Astrocyte of the cerebellum (primary cell): ENCODE measurements at places on chromosomes 12 and 14.
A peak's percentile ranks its signal among the peaks of the same experiment; 100 is the strongest.

DNA sequence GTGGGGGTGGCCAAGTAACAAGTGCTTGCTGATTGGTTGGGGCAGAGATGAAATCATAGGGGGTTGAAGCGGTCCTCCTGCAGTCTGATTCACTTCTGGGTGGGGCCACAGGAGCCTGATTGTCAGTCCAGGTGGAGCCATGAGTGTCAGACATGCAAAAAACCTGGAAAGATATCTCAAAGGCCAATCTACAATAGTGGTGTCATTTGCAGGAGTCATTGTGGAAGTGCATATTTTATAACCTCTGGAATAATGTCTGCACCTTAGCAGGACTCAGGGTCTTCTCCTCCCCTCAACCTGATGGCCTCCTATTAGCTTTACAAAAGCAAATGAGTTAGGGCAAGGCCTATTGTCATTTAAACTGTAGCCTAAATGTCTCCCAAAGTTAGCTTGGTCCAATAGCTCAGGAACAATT lies 241.4 kb downstream of the NUAK1 start:
- DNase-seq: no peak

DNA sequence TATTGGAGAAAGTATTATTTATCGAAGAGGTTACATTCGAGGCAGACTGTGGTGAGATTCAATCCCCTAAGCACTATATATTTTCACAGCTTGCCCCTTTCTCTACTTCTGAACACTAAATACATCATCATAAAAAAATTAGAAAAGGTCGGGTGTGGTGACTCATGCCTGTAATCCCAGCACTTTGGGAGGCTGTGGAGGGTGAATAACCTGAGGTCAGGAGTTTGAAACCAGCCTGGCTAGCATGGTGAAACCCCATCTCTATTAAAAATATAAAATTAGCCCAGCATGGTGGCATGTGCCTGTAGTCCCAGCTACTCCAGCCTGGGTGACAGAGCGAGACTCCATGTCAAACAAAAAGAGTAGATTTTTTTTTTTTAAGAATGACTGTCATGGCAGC lies 70.6 kb upstream of the MYF6 start:
- DNase-seq: no peak

- DNase-seq: no peak
These were observed 145.3 kb downstream of the SSPN start for GRCh38 chr12:26340649-26341048.

GRCh38 chr14:51539571-51540037 lies 112.1 kb upstream of the FRMD6 start:
- DNase-seq: peak; percentile 77

GRCh38 chr12:131163189-131163738 lies 209.6 kb downstream of the ADGRD1 start:
- DNase-seq: no peak

DNA sequence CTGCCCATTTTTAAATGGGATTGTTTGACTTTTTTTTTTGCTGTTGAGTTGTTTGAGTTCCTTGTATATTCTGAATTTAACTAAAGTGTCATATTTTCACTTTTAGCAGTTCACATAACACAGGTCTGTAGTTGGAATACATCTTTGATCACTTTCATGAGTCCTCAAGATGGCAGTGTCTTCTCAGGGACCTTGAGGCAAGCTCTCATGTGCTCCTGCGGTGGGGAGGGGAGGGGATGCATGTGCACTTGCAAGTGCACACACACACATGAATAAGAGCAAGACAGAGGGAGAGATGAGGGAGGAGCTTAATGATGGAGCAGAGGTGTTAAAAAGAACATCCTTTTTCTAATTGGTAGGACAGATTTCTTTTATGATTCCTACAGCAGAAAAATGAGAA lies 291.4 kb upstream of the OR4E1 start:
- no peak for DNase-seq

DNA sequence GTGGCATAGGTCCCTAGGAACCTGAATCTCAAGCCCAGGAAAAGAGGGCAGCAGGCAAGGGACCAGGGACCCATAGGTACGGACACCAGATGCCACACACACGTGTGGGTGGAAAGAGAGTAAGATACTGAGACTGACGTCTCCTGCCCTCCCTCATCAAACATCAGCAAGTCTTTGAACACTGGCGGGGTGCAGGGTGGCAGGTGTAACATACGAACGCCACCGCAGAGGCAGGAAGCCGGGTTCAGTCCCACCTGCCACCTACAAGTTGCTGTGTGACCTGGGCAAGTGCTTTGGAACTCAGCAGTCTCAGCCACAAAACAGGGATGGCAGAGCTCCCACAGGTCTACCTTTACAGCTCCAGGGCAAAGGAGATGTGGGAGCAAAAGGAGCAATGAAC lies 11.1 kb downstream of the ACTN1 start:
- no peak for DNase-seq

GRCh38 chr12:75848431-75848925 lies 183.1 kb downstream of the PHLDA1 start:
- no peak for DNase-seq

DNA sequence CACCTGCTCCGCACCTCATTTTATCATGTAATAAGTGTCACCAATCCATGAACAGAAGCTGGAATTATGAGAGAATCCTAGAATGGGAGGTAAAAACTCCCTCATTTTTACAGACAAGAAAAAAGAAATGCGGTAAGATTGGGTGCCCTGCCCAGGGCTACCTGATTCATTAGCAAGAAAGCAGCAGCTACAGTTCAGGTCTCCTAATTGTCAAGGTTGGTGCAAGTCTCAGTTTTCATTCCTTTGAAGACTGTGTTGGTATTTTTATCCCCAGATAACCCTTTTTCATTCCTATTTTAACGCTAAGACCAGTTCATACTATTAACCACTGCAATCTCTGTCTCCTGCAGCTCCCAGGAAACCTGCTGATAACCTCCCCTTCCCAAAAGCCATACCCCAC lies 6.9 kb downstream of the DUSP6 start:
- no peak for DNase-seq

DNA sequence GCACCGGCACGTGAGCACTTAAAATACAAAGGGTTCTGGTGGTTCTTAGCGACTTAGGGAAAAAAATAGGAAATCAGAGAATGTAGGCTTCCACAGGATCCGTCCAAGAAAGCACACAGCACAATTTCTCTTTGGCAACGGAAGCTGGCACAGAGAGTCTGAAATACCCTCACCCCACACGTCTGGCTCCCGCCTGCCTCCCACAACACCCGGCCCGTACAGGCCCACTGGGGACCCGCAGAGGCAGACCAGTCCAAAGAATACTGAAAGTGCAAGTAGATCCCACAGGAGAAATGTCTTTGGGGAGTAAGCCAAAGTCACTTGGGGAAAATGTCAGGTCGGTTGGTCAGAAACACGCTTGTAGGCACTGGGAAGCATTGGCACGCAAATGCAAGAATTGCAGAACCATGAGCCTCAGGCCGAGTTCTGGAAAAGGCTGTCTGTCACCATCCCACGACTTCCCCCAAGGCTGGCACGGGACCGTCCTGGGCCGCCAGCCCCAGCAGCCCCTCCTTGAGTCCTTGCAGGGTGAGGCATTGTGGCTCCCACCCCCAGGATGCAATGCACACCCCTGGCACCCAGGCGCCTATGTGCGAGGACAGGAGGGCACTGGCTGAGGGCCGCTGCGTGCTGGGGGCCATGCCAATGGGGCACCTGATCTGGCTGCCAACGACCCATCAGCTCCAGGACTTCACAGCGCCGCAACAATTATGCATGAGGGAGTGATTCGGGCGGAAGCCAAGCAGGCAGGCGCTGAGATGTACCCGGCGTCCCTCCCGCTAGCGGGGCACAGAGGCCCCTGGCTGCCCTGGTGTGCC lies 29.7 kb downstream of the CHGA start:
- no peak for DNase-seq

DNA sequence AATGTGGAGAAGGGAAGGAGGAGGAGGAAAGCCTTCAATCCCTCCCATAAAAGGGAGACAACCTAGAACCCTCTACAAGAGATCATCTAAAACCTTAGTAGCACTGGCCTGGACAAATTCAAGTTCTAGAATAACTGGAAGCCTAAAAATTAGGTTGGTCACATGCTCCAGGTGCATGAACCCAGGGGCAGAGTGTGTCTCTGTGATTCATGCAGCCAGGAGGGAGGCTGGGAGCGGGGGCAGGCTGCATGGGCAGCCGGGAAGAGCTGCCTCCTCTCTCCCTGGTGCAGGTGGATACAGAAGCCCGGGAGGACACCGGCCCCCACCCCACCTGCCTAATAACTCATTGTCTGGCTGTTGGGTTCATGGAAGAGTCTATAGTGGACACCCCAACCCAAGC lies 38.6 kb downstream of the CCDC85C start:
- no peak for DNase-seq

DNA sequence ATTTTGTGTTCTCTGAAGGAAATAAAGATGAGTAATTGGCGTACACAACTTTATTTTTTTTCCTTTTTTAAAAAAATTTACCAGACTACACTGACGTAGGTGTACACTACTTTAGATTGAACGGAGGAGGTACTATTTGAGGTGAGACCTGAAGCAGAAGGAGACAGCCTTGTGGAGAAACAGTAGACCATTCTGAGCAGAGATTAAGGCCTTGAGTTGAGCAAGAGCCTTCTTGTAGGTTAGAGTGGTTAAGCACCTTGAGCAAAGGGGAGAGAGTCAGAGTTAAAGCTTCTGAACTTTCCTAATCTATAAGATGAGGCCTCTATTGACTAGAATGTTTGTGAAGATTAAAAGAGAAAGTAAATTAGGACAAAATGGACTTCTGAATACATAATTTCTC lies 2.5 kb downstream of the LEMD3 start:
- DNase-seq: no peak

DNA sequence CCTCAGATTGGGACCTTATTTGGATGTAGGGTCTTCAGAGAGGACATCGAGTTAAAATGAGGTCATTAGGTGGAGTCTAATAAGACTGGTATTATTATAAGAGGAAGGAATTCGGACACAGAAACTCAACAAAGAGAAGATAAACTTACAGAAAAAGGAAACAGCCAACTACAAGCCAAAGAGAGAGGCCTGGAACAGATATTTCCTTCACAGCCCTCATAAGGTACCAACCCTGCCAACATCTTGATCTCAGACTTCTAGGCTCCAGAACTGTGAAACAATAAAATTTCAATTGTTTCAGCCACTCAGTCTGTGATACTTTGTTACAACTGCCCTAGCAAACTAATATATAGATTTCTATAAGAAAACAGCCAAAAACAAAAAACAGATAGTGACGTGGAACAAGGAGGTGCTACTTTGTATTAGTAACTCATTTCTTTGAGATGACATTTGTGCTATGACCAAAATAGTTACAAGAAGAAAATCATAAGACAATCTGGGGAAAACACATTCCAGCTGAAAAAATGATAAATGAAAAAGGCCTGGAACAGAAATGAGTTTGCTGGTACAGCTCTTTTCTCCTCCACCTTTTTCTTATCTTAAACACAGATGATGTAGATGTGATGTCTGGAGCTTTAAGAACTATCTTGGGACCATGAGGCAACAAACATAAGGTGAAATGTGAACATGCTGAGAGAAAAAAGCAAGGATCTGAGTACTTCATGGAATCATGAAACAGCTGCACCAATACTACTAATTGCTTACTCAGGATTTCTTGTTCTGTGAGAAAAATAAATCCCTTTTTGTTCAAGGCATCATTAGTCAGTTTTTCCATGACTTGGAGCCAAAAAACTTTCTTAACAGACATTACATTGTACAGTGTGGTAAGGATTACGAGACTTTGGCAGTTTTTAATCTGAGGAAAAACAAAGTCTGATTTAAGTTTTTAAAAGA lies 243.2 kb downstream of the ANO6 start:
- peak; percentile 49 for DNase-seq

DNA sequence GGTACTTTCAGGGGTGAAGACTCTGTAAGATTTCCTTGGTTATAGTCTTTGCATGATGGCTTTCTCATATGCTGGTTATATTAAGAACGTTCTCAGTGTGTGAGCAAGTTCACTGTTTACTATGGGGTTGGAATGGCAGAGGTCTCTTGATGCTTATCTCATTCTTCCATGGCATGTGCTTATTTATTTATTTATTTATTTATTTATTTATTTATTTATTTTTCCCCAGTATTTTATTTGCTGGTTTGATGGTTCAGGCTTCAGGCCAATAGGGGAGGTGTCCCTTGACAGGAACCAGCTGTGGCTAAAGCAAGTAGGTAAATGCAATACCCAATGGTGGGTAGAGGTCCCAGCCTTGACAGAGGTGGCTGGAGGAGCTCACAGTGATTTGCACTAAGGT lies 161.3 kb upstream of the GARIN6 start:
- DNase-seq: no peak
